ENCODE measurements at places on chromosomes 1 and 21.

GRCh38 chr1:180228648-180229482, 1.2 kb upstream of the LHX4 start:
- DNase-seq: peak; percentile 27

- no peak for DNase-seq
These were observed 41.1 kb downstream of the NGF start for GRCh38 chr1:115296981-115297380.

DNA sequence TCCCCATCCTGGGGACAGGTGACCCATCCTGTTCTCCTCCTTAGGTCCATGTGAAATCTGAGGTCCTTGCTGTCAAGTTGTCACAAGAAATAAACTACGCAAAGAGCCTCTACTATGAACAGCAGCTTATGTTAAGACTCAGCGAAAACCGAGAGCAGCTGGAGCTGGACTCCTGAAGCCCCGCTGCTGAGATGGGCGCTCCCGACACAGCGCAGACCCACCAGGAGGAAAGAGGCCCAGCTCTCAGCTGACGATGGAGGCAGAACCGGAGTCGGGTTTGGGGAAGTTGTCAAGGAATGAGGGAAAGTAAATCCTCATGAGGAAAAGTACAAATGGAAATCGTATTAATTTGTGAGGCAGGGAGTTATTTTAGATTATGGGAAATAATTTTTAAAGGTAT, 109.2 kb downstream of the DHRS3 start:
- no peak for DNase-seq

DNA sequence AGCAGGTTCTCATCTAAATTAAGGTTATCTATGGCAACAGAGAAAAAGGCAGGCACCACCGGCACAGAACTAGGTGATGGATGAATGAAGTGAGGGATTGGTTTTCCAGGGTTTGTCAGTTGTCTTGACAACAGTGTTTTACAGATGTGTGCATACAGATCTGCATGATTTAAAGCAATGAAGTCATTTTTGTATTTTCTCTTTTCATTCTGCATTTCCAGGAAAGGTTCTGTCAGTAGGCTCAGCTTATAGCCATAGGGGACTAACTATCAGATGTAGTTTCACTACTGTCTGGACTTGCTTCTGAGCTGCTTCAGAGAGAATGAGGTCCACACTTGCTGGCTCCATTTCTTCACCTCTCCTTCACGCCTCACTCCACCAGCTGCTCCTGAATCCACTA, 98.2 kb upstream of the LMO4 start:
- no peak for DNase-seq

DNA sequence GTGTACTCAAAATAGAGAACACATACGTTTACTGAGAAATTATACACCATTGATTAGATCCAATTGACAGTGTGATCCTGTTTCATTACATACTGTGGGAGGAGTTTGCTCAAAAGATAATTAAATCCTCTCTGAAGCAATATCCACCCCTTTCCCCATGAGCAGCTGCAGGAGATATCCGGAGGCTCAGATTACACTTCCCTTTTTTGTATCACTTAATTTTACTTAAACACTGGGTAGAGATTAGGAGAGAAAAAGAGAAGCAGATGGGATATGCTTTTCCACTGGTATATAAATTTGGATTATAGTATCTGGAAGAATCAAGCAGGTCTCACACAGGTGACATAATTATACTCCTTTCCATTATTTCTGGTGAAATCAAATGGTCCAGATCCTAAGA, 333.3 kb upstream of the ZRANB2 start:
- no peak for DNase-seq

GRCh38 chr1:116119876-116120275, 8.7 kb downstream of the MAB21L3 start:
- no peak for DNase-seq

DNA sequence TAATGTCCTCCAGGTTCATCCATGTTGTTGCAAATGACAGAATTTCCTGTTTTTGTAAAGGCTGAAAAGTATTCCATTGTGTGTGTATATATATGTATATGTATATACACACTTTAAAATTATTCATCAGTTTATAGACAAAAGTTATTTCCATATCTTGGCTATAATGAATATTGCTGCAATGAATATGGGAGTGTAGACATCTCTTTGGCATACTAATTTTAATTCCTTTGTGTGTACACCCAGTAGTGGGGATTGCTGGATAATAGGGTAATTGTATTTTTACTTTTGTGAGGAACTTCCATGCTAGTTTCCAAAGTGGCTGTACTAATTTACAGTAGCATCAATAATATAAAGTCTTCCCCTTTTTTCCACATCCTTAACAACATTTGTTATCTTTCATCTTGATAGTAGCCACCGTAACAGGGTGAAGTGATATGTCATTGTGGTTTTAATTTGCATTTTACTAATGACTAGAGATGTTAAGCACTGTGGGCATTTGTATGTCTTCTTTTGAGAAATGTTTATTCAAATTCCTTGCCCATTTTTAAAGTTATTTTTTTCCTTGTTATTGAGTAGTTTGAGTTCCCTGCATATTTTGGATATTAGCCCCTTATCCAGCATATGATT, 243.0 kb downstream of the PDE4B start:
- DNase-seq: no peak

- no peak for DNase-seq
These were observed 35.2 kb downstream of the CCN1 start for GRCh38 chr1:85615586-85616363.

DNA sequence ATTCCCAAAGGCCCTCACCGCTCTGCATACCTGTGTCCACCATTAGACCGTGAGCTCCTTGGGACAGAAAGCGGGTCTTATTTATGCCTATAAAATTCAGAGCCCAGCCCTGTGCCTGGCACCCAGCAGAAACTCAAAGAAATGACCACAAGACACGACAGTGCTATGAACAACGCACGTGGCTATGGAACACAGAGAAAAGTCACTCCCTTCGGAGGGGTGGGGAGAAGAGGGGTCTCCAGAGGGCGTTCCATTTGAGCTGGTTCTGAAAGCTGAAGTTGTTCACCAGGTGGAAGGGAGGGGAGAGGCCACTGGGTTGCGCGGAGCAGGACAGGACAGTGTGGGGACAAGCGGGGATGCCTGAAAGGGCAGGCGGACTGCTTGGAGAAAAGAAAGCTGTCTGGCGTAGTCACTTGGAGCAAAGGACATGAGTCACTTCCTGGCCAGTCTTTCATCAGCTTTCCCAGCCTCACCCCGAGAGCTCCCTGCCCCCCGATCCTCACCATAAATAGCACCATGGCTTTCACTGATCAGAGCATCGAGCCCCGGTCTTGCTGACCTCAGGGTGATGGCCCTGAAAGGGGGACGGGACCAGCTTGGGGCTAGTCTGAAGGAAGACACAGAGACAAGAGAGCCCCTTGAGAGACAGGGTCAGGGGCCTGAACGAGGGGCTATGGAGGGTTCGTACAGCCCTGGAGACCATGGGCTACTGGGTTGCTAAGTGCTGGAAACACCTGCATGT, 28.5 kb downstream of the ECE1 start:
- DNase-seq: no peak
